Activated CD4-positive, alpha-beta T cell treated with anti-CD3 and anti-CD28 coated beads for 36 hours (primary cell): ENCODE measurements at places on chromosomes 3 and 15. TPM values are rescaled to one million over a fixed set of nuclear protein-coding genes. Genes with fewer than 3 reads are reported as not detected.

DNA sequence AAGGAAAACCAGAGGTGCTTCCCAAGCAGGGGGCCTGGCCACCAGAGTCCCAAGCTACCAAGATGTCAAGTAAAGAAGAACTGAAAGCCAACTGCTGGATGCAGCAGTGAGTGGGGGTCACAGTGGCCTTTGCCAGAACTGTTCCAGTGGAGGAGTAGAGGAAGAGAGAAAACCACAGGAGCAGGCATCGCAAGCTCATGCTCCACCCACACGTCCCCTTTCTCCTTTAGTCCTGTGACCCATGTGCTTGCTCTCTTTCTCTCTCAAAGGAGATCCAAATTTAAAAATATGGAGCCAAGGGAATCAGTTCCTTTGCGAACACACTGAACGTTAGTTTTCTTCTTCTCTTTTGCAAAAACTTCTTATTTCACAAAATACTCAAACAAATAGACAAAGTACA is 12.4 kb upstream of the ABHD2 start:
- H3K27ac ChIP-seq, result no peak overlapping the region
- DNase-seq, result no peak
- no peaks in the 10 kb centered on the region for H3K36me3 ChIP-seq

DNA sequence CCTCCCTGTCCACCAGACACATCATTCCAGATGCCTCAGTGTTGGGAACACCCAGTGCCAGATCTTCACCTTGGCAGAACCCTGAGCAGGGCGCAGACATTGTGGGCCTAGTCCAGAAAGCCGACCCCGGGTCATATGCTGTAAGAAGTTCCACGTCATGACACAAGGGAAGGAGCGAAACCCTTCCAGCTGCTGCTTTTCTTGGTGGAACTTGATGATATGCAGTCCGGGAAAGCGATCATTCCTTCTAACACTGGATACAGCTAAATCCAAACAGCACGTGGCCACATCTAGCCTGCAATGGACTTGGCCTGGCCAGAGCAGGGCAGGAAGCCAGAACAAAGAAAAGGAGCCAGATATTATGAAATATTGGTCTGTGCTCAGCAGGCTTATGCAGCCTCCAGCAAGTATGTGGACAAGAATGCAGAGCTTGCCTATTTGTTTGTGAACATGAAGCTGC is 22.0 kb downstream of the GASK1A start:
- H3K4me3 ChIP-seq, result no peak overlapping the region
- no peak for DNase-seq
- no peaks in the 10 kb centered on the region for H3K27me3 ChIP-seq
- no peak overlapping the region for H3K27ac ChIP-seq
- H3K4me1 ChIP-seq, result peaks cover 24% of the 10 kb centered on the region

OXTR gene
- 0.70 TPM for total RNA-seq

- H3K4me1 ChIP-seq, result no peaks in the 10 kb centered on the region
- no peak overlapping the region for H3K4me3 ChIP-seq
- no peak for DNase-seq
- H3K36me3 ChIP-seq, result no peaks in the 10 kb centered on the region
Measured at GRCh38 chr15:67005294-67005996, 60.0 kb upstream of the SMAD3 start.

- H3K4me3 ChIP-seq, result no peak overlapping the region
- H3K27me3 ChIP-seq, result no peaks in the 10 kb centered on the region
- H3K36me3 ChIP-seq, result peaks cover 19% of the 10 kb centered on the region
- no peak overlapping the region for H3K27ac ChIP-seq
- H3K4me1 ChIP-seq, result peaks cover 41% of the 10 kb centered on the region
Measured at GRCh38 chr15:31383139-31383538, 56.5 kb downstream of the KLF13 start.

GRCh38 chr3:66492672-66493071 is 8.2 kb downstream of the LRIG1 start:
- no peaks in the 10 kb centered on the region for H3K27me3 ChIP-seq
- DNase-seq, result no peak
- H3K36me3 ChIP-seq, result no peaks in the 10 kb centered on the region
- no peak overlapping the region for H3K4me3 ChIP-seq

DNA sequence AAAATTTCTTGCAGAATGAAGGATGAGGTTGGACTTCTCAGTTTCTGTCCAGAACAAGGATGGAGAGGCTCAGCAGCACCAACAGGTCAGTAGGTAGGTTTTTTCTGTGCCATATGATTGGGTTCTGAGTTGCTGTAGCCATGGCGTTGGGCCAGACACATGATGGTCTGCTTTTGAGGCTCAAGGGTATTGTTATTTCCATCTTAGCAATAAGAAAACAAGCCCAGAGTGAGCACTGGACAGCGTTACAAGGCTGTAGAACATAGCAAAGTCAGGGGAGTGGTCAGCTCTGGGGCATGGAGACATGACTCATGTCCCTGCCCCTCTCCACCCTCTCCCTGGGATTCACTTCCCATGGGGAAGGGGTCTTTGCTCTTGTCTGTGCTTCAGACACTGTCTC is 137.6 kb upstream of the TOPAZ1 start:
- peaks cover 33% of the 10 kb centered on the region for H3K27me3 ChIP-seq
- no peaks in the 10 kb centered on the region for H3K36me3 ChIP-seq
- H3K27ac ChIP-seq, result no peak overlapping the region
- no peak for DNase-seq

DNA sequence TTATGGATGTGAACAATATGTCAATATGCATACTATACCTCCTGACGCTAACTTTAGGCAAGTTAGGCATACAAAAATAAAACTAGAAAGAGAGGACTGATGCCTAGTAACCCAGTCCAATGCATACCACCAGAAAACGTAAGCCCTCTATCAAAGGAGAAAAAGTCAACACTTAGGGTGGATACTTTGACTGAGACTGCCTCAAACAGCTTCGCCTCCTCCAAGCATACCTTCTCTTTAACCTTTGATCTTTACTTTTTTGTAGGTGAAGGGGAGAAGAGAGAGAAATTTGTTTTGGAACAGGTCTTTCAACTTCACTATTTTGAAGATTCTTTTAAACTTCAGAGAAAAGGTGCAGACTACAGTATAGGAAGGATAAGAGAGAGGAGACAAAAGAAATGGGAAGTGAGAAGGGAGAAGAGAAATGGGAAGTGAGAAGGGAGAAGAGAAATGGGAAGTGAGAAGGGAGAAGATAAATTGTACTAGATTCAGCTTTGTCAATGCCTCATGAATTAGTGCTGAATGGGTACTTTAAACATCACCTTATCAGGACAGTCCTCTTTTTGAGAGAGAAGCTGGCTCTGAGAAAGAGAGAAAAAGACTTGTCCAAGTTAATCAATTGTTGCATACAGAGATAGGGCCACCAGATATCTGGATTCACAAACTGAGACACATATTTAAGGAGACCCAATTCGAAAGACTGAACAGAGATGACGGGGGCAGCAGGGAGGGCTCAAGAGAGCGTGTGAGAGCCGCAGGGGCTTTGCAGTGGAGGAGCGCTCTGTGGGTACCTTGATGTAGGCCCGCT is 1.0 kb downstream of the P3H2 start:
- H3K27ac ChIP-seq, result no peak overlapping the region
- peak overlapping the region; percentile 43 for H3K4me3 ChIP-seq
- H3K36me3 ChIP-seq, result no peaks in the 10 kb centered on the region
- no peak for DNase-seq
- H3K4me1 ChIP-seq, result peaks cover 5% of the 10 kb centered on the region

ZPLD1 gene
- total RNA-seq, result not detected

DNA sequence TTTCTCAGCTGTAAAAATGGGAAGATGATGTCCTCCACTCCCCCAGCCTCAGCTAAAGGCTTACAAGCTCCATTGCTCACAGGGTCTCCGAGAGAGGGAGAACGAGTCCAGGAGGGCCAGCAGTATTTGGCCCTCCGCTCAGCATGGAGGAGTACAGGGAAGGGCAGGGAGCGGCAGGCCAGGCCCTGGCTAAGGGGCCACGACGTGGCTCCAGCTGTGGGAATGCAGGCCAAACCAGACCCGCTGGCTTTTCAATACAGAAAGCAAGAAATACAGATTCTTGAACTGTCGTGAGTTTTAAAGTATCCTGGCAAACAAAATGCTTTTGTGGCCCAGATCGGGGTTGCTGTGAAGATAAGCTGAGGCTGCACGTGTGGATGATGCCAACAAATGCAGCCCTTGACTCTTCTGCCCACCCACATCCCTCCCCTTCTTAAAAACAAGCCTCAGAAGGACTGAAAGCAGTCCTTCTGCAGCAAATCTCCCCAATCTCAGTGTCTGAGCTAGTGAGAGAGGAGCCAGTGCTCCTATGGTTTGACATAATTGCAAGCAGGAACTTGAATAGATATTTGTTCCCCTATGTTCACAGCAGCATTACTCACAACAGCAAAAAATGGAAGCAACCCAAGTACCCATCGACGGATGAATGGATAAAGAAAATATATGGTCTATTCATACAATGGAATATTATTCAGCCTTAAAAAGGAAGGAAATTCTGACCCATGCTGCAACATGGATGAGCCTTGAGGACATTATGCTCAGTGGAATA is 18.5 kb upstream of the FBLN2 start:
- no peaks in the 10 kb centered on the region for H3K27me3 ChIP-seq
- H3K4me3 ChIP-seq, result no peak overlapping the region
- H3K27ac ChIP-seq, result no peak overlapping the region
- no peak for DNase-seq

DNA sequence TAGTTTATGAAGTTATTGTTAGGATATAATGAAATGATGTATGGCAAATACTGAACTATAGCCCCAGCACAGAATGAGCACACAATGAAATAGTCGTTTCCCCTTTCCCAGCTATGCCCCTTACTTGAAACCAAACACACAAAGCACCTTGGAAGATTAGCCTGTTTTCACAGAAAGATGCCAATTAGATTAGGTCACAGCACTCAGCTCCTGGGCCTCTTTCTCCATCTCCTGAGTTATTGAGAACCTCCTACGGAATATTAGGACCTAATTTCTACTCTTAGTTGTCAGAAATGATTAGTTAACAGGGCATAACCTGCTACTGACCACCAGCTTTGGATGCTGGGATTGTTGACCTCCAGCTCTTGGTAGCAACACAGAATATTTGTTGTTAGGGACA is 269.4 kb upstream of the ROPN1 start:
- no peaks in the 10 kb centered on the region for H3K4me1 ChIP-seq
- no peak for DNase-seq
- H3K27me3 ChIP-seq, result peaks cover 6% of the 10 kb centered on the region

DNA sequence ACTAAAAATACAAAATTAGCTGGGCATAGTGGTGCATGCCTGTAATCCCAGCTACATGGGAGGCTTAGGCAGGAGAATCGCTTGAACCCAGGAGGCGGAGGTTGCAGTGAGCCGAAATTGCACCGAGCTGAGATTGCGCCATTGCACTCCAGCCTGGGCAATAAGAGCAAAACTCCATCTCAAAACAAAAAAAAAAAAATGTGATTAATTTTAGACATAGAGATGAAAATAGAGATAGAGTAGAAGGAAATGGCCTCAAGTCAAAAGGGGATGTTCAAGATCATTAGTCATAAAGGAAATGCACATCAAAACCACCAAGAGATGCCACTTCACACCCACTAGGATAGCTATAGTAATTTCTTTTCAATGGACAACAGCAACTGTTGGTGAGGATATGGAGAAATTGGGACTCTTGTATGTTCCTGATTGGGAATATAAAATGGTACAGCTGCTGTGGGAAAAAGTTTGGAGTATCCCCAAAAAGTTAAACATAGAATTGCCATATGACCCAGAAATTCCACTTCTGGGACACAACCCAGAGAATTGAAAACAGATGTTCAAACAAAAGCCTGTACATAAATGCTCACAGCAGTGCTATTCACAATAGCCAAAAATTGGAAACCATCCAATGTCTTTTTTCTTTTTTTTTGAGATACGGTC is 55.4 kb downstream of the ABHD2 start:
- no peak overlapping the region for H3K4me3 ChIP-seq
- peaks cover 22% of the 10 kb centered on the region for H3K4me1 ChIP-seq
- peak; percentile 20 for DNase-seq
- no peak overlapping the region for H3K27ac ChIP-seq

SYNPR gene
- not detected for total RNA-seq

DNA sequence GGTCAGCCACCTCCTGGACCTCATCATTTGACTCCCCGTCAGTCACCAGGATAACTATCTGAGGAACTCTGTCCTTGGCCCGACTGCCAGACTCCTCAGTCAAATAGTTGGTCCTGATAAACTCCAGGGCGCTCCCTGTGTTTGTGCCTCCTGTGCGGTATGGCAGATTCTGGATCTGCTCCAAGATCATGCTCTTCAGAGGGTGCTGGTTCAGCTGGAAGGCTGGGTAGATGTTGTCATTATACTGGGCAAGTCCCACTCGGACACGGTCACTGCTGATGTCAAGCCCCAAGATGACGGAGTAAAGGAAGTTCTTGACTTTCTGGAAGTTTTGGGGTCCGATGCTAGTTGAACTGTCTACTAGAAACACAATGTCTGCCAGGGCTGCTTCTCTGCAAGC is 31.1 kb upstream of the CAPN7 start:
- no peaks in the 10 kb centered on the region for H3K36me3 ChIP-seq
- no peak overlapping the region for H3K4me3 ChIP-seq
- no peak overlapping the region for H3K27ac ChIP-seq
- peaks cover 3% of the 10 kb centered on the region for H3K4me1 ChIP-seq
- no peak for DNase-seq

DNA sequence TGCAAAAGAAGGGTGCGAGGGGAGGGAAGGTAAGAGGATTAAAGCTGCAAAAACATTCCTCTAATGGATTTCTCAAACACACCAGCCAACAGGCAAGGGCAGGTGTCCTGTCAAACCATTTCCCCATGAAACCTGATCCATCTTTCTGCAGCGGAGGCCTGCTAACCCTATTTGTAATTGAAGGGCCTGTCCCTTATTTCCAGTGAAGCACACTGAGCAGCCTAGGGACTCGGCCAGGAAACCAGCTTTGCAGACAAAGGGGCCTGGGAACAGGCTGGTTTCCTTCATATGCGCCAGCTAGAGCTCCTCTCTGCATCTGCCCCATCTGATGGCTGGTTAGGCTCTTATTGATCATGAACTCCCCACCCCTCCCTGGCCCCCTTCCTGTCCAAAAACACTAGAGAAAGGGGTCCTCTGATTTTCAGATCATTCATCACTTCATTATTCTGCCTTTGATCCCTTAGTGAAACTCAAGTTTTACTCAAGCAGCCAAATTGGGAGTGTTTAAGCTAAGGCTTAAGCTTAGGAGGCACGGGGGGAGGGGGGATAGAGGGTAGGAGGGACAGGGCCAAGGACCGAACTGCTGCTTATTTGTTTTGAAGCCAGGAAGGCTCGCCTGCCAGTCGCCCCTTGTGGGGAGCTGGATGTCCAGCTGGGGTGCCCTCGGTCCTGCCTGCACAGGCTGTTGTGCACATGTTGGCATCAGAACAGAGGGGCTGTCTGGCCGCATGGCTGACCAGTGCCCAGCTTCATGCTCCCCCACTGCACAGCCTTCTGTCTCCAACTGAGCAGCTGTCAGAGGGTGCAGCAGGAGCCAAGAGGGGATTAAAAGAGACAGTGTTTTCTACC is 53.1 kb downstream of the BOC start:
- H3K4me3 ChIP-seq, result no peak overlapping the region
- no peaks in the 10 kb centered on the region for H3K36me3 ChIP-seq
- H3K27ac ChIP-seq, result no peak overlapping the region
- H3K27me3 ChIP-seq, result no peaks in the 10 kb centered on the region

DNA sequence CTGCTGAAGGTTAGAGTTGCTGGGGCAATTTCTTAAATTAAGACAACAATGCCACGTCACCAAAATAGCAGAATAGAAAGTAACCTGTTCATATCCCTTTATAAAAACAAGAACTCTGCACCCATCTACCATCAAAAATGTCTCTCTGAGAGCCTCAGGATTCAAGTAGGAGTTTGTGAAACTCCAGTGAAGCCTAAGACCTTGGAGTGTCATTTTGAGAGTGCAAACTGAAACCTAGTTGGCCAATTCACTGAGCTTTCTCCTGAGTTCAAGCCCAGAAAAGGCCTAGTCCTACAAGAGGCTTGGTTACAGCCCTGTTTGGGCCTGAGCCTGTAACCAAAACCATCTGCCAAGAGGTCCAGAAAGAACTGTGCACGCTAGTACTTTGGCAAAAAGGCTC is 335.1 kb downstream of the EFHB start:
- no peaks in the 10 kb centered on the region for H3K36me3 ChIP-seq
- H3K27ac ChIP-seq, result no peak overlapping the region
- no peak overlapping the region for H3K4me3 ChIP-seq
- peaks cover 3% of the 10 kb centered on the region for H3K27me3 ChIP-seq
- DNase-seq, result no peak
